ENCODE measurements at places on chromosomes 2 and 18. TPM values are rescaled to one million over a fixed set of nuclear protein-coding genes. Genes with fewer than 3 reads are reported as not detected.

RAD51AP2 gene
- 0.30 TPM for total RNA-seq

KATNAL2 gene
- 4.0 TPM for total RNA-seq

LYPD6 gene
- 1.1 TPM for total RNA-seq

IL1F10 gene
- total RNA-seq, result 8.3 TPM

RALBP1 gene
- 222 TPM for total RNA-seq

SPATA3 gene
- total RNA-seq, result not detected

LIMS4 gene
- total RNA-seq, result 1.3 TPM

SERPINB5 gene
- total RNA-seq, result 327 TPM

ZNF519 gene
- 0.72 TPM for total RNA-seq

GALNT3 gene
- 30.9 TPM for total RNA-seq

DNAH6 gene
- total RNA-seq, result 0.02 TPM

CFAP210 gene
- total RNA-seq, result not detected

CRYGC gene
- total RNA-seq, result not detected

HOXD13 gene
- total RNA-seq, result not detected

TDRD15 gene
- not detected for total RNA-seq

PXDN gene
- 7.8 TPM for total RNA-seq

ALLC gene
- not detected for total RNA-seq

TMEM163 gene
- total RNA-seq, result not detected

DSG3 gene
- total RNA-seq, result 167 TPM

Data from lower leg skin (tissue), 4 donors.